D341Med (cell line): ENCODE measurements at places on chromosomes 1 and 21.

DNA sequence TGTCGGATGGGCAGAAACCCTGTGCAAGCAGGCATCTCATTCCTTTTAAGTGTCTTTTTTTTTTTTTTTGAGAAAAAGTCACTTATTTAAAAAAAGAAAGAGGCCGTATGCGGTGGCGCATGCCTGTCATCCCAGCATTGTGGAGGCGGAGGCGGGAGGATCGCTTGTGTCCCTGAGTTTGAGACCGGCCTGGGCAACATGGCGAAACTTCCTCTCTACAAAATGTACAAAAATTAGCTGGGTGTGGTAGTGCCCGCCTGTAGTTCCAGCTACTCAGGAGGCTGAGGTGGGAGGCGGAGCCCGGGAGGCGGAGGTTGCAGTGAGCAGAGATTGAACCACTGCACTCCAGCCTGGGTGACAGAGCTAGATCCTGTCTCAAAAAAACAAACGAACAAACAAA lies 1.7 kb downstream of the GPR137B start:
- no peak for DNase-seq

GRCh38 chr1:11519629-11520031 lies 40.7 kb downstream of the DISP3 start:
- no peak for DNase-seq

- DNase-seq: peak; percentile 35
Measured at GRCh38 chr1:48610628-48611542, 138.9 kb upstream of the SPATA6 start.

DNA sequence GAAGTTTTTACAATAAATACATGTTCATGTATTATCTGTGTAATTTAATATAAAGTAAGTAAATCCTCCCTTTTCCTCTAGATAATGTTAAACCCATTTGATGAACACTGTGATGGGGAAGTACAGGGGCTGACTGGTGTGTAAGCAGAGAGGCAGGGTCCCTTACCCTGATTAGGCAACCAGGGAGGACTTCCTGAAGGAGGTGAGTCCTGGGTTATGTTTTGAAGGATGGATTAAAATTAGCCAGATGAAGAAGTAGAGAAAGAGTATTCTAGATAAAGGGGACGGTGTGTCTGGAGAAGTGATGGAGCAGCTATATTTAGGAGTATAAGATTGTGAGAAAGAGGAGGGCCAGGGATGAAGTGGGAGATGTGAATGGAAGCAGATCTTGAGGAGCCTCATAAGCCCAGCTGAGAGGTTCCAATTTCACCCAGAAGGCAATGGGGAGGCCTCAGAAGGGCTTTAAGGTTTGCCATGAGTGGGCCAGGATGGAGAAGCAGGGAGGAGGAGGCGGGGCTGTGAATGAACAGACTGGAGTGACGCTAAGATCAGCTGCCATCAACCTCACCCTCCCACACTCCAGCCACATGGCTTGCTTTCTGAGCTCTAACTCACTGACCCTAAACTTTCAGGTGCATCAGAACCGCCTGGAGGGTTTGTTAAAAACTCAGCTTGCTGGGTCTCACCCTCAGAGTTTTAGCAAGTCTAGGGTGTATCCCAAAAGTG lies 30.9 kb upstream of the ID3 start:
- DNase-seq: no peak

DNA sequence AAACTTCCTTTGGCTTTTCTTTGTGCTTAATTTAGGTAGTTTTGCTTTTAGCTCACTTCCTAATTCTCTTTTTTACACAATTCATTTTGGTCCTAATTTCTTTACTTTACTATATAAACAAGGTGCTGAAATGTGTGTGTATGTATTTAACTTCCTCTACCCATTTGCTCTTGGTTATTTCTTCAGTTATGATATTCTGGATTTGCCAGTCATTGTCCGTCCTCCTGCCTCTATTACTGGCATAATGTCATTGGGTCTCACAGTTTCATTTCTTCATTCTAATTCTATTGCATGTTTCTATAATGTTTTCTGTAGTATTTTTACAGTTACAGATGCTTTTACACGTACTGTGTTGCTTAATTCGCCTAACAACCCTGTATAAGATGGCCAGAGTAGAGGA lies 96.2 kb downstream of the ZMYM4 start:
- no peak for DNase-seq

- DNase-seq: no peak
Measured at GRCh38 chr1:222654849-222655248, 37.0 kb downstream of the MIA3 start.

- DNase-seq: no peak
Measured at GRCh38 chr1:76669131-76669530, 198.1 kb upstream of the ST6GALNAC5 start.

DNA sequence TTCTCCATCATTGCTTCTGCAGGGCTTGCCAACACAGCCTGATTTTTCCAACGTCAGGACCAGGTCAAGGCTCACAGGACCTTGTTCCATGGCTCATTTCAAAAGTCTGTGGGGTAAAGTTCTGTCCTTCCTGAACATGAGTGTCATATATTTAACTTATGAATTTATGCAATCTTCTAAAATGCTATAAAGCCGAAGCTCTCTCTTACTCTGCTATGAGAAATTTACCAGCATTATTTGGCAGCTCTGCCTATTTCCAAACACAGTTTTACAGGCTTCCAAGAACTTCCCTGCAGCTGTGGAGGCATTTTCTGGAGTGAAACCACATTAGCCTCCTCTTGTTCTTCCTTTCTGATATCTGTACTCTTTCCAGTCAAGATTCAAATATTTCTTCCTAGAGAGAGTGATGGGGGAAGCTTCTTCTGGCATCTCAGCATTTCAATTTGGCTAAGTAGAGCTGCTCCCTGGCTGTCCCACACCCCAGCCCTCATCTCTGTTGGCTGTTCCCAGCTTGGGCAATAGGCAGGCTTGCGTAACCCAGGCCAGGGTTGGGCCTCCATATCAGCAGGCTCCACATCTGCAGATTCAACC lies 15.6 kb upstream of the HMGCS2 start:
- DNase-seq: no peak

DNA sequence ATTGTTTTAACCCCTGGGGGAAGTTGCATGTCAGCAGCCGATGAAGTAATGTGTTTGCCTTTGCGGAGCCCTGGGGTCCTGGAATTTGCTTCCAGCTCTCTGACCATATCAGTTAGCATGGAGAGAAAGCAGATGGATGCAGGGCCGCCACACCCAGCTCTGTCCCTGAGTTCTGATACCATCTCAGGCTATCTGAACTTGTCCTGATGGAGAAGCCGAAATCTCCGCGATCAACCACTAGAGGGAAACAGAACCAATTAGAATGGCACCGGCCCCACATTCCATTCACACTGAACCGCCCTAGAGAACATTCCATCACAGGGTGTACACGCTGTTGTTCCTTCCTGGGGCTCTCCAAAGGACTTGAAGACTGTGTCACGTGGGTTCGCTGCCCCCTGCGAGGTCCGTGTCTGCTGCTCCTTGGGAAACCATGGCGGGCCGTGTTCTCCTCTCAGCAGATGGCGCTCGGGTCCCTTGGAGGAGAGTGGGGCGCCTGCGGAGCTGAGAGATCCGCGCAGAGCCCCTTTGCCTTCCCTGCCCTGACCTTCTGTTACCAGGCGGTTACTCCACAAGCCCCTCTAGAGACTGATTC lies 75.4 kb downstream of the ABCA4 start:
- peak; percentile 72 for DNase-seq

GRCh38 chr1:2496087-2496622 lies 20.1 kb downstream of the PLCH2 start:
- no peak for DNase-seq

GRCh38 chr21:45470773-45471524 lies 66.0 kb downstream of the COL18A1 start:
- no peak for DNase-seq

- no peak for DNase-seq
Measured at GRCh38 chr1:198267921-198268320, 111.1 kb downstream of the NEK7 start.

DNA sequence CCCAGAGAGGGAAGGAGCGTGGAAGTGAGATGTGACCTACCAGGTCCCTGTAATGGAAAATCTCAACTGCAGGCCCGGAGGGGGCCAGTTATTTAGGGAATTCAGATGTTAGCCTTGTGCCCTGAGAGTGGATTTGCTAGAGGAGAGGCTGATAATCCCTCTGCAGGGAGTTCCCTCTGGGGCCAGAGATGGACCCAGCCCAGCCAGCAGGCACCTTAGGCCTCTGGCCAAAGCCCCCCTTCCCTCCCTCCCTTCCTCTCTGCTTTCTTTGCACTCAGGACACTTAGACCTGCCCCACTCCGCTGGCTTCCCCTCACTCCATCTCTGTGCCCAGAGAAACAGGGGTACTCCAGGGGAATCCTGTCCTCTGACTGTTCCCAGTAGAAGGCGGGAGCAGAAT lies 1.5 kb upstream of the ATP1A2 start:
- DNase-seq: no peak

GRCh38 chr1:153566414-153567371 lies 1.0 kb upstream of the S100A2 start:
- peak; percentile 68 for DNase-seq

GRCh38 chr1:96782856-96783255 lies 61.3 kb downstream of the PTBP2 start:
- DNase-seq: no peak

GRCh38 chr1:214116258-214116657 lies 128.5 kb downstream of the PROX1 start:
- no peak for DNase-seq

GRCh38 chr1:66413838-66414175 lies 120.1 kb upstream of the SGIP1 start:
- no peak for DNase-seq
